ENCODE measurements at places on chromosomes 2 and 18.

DNA sequence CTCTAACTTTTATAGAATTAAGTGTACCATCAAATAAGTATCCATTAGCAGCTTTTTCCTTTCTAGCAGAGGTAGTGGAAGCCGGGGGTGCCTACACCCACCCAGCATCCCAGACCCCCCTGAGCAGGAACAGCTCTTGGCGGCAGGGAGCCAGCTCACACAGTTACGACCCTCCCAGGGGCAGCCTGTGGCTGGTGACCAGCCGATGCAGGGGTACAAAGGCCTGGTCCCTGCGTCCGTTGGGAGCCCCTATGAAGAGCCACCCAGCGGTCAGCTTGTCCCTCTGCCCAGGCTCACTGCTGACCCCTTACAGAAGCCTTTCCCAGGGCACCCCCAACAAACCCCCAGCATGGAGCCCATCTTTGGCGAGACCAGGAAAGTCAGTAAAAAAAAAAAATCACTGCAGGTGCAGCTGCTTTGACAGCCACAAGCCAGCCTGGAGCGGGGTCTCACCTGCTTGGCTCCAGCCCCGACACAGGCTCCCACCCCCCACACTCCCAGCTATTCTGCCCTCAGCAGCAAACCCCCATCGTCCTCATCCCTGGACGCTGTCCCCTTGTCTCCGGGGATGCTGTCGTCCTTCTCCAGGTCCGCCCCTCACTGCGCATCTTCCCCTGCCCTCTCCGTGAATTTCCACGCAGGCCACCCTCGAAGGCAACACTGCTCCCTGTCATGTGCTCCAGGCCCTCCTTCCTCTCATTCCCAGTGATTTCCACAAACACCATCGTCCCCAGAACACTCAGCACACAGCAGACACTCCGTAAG is 43.1 kb downstream of the GPC1 start:
- no peak for DNase-seq

GRCh38 chr2:70745276-70745825 is 22.6 kb downstream of the ADD2 start:
- DNase-seq: no peak

GRCh38 chr2:169131587-169132512 is 62.5 kb downstream of the DHRS9 start:
- peak; percentile 80 for DNase-seq

- no peak for DNase-seq
Measured at GRCh38 chr2:195601361-195601760, 55.7 kb upstream of the SLC39A10 start.

GRCh38 chr2:73281244-73281643 is 3.0 kb downstream of the FBXO41 start:
- no peak for DNase-seq

- DNase-seq: no peak
Measured at GRCh38 chr2:150097402-150097801, 390.1 kb downstream of the RND3 start.

DNA sequence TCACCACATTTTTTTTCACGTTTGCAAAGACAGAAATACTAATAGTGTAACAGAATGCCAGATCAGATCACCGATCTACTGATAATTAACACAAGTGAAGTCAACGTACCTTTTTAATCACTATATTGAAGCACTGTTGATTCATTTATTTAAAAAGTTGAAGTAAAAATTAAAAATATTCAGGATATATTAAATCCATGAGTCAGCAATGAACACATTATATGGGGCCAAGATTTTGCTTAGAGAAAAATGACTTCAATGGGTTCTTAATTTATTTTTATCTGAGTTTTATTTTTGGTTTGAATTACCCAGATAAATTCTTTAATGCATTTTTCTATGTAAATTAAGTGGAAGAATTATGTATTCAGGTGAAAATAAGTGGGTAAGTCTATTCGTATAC is 14.2 kb downstream of the SPHKAP start:
- no peak for DNase-seq

- no peak for DNase-seq
Measured at GRCh38 chr2:194672994-194673393, 984.0 kb upstream of the SLC39A10 start.

- no peak for DNase-seq
Measured at GRCh38 chr2:55565613-55566012, 46.1 kb downstream of the CFAP36 start.

DNA sequence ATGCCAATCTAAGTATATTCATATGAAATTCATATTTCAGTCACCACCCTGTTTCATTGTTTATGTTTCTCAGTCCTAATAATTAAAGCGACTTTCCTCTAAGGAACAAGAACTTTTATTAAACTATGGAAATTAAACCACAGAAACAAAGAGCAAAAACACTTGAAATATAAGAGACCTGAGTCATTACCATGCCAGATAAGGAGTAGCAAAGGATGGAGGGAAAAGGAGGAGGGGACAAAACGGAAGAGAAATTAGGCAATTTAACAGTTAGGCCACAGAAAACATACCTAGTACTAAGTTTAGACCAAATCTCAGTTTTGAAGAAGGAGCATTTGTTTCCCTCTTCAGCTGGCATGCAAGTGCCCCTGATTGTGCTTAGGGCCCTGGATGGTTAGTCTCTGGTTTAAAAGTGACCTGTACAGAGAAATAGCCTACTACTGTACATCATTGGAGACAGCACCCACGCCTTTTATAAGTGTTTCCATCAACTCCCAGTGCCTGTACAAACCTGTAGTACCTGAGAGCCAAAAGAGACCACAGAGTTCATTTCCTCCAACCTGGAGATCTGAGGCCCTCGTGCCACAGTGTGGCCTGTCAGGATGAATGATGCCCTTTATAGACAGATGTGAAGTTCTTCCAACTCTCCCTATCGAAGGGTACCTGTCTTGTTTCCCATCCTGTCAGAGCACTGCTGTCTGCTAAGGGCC is 74.5 kb downstream of the SPATS2L start:
- DNase-seq: peak; percentile 16

DNA sequence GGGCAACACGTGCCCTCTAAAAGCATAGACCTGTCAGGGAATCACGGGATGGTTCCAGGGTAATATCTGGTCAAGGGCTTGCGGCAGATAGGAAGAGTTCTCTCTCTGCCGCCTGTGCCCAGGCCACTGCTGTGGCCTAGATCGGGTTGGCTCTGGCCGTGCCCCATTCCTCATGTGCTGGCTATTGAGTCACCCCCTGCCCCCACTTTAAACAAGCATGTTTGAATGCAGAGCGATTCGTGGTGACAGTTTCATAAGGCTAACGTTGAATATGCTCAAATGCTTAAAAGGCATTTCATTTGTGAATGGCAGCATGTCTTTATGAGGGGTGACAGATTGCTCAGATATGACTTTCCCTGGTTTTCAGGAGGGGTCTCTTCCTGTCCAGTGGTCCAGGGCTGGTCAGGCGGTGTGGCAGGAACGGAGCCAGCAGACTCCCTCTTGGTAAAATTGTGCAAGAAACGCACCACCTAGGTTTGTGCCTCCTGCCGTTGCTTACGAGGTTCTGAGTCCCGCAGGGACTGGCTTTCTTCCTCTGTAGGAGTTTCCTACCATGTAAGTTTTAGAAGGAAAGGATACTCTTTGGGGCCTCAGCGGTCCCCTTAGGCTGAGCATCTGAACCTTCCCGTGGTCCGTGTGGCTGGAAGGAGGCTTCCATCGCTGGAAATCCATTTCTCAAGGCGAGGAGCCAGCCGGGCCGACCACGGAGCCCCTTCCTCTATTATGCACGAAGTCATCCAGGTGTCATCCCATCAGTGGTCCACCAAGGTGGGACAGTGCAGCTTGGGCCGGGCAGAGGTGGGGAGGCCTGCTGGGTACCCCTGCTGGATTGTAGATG is 50.2 kb downstream of the AGAP1 start:
- no peak for DNase-seq

GRCh38 chr18:47284721-47285395 is 33.4 kb upstream of the SKOR2 start:
- DNase-seq: no peak

DNA sequence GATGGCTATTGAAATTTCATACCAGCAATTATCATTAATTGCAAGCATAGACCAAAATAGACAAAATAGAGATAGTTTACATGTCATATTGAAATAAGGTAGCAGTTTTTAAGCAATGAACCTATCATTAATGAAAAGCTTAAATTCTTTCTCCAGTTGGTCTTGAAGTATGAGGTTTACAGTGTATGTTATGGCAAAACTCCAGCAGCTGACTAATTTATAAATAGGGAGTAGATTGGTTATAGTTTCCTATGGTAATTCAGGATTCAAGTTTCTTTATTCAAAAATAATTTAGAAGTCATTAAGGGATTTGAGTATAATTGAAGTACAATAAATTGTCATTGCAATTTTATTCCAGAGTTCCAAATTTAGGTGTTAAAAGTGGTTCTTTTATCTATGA is 69.6 kb upstream of the COL5A2 start:
- DNase-seq: no peak

GRCh38 chr18:27114842-27115241 is 70.3 kb downstream of the CHST9 start:
- no peak for DNase-seq

GRCh38 chr2:225169396-225169795 is 127.1 kb upstream of the DOCK10 start:
- DNase-seq: no peak

GRCh38 chr2:10415048-10415447 is 33.1 kb downstream of the ODC1 start:
- DNase-seq: no peak

- DNase-seq: peak; percentile 40
Measured at GRCh38 chr2:218924757-218925156, 34.7 kb upstream of the CDK5R2 start.

- no peak for DNase-seq
Measured at GRCh38 chr2:67412424-67412823, 15.3 kb downstream of the ETAA1 start.

DNA sequence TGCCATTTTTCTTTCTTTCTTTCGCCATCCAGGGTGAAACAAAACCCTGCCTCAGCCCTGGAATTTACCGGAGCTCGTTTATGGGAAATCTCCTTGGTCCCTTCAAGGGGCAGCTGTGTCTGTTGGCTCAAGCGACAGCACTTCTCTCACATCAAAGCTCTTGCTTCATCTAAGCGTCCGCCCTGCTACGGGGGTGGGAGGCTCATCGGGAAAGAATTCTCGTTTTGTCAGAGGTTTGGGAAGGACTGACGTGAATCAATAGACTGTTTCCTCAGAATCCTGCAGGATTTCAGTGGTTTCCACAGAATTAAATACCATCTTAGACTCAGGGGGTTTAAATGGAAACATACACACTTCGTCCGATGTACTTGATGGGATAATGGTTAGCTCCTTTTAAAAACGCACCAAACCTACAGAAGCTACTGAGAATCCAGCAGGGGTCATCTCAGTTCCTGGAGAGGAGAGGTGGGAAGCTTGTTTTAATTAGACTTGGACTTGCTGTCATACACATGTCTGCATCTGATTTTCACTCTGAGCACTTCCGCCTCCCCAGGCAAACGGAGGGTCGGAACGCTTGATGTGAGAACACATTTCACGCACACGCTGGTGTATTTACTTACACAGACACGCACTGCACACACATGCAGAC is 91.6 kb downstream of the ASB1 start:
- DNase-seq: no peak

- no peak for DNase-seq
Measured at GRCh38 chr2:151241224-151241623, 20.4 kb downstream of the RBM43 start.

DNA sequence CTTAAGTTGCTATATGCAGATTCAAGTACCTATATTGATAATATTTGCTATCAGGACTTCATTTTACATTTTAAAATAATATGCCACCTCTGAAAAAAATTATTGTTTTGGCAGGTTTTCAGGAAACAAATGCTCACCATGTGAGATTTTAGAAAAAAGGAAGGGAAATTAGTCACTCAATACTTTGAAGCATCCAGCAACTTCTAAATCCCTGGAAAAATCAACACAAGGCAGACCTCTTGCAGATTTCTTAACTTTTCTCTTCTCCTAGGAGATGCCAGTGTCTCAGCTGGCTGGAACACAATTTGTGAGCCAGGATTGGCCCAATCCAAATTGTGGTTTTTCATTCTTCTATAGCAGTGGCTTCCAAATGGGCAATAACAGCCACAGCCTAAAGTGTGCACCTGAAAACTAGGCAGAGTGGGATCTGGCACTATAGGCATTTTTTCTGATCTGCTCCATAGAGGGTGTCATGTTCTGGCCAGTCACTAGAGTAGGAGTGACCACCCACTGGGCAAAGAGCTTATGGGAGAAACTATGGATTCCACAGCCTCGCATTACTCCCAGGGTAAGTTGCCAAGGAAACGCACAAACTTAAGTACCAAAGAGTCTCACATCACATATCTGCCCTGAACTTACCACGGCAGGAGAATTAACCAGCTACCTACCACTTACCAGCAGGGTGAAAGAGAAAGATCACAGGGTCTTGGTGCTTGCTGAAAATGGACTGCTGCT is 28.1 kb upstream of the THOC1 start:
- no peak for DNase-seq

GRCh38 chr2:46471-47345 is at the start of gene FAM110C:
Gene FAM110C, minus strand, starts transcription at chr2:46505. Its CDS starts 120 bp downstream, at chr2:46385.
- DNase-seq: no peak

GRCh38 chr2:233353769-233354499 is at the start of gene DGKD:
Gene DGKD, plus strand, starts transcription at chr2:233354494. Its CDS starts 25 bp downstream, at chr2:233354519.
- DNase-seq: peak; percentile 69

- peak; percentile 37 for DNase-seq
Measured at GRCh38 chr2:218472988-218473387, 54.1 kb downstream of the VIL1 start.

DNA sequence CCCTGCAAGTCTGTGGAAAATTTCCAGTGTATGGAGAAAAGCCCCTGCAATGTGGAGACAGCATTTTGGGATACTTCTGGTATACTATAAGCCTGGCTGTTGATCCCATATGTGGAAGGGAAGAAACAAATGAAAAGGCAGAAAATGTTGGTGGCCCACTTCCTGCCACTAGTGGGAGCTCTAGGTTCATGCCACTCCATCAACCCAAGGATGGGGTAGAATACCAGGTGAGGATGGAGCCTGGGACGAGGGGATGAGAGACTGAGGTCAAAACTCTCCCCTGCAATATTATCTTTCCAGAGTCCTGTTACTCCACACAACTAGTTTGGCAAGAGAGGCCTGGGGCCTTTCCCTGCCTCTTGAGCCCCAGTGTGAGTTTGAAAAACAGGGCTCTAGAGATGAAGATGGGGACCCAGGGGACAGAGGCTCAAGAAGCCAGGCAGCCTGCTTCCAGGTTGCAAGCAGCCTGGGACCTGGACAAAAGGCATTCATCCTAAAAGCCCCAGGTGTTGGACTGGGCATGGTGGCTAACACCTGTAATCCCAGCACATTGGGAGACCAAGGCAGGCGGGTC is 31.9 kb downstream of the BMP10 start:
- DNase-seq: peak; percentile 59

- DNase-seq: no peak
Measured at GRCh38 chr2:238900511-238900910, 52.6 kb downstream of the TWIST2 start.

DNA sequence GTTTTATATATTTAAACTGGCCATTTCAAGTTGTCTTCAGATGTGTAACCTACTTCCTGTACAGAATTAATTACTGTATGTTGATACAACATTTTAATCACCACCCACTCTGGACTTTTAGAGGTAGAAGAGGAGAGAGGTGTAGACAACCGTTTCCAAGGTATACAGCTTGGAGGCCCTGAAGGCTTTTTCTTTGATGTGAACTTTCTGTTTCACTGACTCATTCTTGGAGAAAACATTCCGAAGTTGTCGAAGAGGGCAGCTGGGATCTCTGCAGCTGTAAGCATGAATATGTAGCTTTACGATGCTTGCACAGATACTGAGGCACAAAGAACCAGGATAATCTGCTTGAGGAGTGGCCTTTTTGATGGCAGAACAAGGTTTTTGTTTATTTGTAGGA is 137.0 kb downstream of the NCKAP5 start:
- DNase-seq: no peak

All from NB4 (cell line).